ENCODE measurements at places on chromosomes 3 and 15.

DNA sequence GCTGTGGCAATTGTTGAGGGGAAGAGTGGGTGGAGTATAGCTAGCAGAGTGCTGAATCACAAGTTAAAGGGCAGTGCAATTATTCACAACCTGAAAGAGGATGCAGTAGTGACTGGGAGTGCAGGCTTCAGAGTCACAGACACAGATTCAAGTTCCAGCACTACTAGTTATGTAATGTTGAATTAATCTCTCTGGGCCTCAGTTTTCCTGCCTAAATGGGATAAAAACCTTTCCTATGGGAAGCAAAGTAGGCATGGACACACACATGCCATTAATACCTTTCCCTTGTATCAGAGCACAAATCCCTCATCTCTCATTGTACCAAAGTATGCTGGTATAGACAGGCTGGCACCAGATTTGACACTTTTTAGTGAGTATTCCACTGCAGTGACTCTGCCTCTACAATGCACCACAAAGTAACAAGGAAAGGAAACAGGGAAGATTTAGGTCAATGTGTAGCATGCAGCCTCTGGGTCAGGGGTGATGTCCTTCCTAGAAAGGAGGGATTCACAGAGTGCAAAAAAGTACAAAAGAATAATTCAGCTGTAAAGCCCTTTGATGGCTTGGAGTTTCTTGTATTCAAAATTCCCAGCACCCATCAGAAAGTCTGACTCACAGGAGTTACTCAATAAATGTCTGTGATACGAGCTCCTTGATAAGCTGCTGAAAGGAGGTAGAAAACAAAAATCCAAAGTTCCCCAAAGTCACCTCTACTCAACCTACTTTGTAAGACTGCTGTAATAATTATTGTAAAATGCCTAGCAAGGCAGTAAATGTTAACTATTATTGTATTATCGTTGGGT lies 507.5 kb upstream of the TGFBR2 start:
- DNase-seq, result peak; percentile 25

DNA sequence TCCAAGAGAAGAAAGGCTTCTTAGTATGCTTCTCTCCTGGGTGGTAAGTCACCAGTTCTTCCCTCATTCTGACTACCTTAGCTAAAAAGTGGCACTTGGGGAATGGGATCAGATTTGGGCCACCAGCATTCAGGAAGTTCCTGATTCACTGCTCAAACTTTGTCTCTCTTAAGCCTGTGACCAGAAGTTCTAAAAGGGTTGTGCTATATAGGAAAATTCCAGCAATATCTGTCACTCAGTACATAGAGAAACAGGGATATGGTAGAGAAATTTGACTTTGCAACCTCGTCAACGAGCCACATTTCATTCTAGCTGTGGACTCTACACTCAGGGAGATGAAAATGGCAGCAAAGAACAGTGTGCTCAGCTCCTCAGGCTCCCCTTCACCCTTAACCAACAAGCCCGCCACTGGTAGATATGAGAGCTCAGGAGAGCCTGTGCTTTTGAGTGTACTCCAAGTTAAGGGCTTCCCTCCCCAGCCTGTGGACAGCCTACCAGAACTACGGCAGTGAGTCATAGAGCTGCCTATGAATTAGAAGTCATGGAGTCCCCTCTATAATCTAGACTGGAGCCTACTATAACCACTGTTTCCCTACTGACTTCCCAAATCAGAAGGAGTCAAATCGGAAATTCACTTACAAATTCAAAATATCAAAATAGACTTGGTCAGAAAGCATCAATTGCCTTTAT lies 52.6 kb upstream of the MYO5C start:
- DNase-seq, result no peak

DNA sequence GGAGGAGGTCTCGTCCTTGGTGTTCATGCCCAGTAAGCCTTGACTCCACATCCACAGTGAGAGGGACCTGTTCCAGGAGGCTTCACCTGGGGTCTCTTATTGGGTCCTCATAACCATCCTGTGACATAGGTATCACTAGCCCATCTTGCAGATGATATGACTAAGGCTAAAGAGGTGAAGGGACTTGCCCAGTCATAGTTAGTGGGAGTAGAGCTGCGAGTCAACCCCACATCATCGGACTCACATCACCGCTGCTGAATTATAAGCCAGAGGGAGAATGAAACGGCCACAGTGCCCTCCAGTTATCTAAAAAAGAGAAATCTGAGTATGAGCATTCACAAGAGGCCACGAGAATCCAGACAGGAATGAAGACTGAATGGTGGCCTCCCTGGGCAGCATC lies 66.0 kb downstream of the MESD start:
- no peak for DNase-seq

GRCh38 chr15:44501768-44502366 lies 35.1 kb upstream of the EIF3J start:
- peak; percentile 16 for DNase-seq

DNA sequence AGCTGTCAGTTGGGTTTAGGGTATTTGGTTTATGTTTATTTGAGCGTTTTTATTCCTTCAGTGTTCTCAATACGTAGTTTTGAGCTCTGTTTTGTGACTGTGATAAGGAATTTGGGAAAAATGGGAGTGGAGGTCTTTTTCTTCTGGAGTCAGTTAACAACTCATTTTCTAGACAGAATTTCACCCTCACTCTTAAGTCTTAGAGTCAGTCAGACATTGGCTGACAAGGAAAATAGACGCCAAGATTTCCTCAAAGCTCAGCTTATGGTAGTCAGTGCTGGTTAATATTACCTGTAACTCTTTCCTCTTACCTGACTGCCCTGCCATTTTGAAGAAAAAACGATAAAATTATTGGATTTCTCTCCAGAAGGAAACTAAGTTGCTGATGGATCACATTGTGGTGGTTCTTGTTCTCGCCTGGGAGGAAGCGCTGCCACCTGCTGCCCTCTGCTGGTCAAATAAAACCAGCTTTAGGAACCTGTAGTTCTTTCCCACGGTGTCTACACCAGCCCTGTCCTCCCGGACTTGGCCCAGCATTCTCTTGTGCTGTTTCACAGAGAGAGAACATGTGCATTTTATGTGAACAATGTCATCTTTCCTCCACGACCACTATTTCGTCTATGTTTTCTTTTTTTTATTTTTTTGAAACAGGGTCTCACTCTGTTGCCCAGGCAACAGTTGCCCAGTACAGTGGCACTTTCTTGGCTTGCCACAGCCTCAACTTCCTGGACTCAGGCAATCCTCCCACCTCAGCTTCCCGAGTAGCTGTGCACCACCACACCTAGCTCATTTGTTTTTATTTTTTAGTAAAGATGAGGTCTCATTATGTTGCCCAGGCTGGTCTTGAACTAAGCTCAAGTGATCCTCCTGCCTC lies 41.4 kb upstream of the UMPS start:
- peak; percentile 88 for DNase-seq

DNA sequence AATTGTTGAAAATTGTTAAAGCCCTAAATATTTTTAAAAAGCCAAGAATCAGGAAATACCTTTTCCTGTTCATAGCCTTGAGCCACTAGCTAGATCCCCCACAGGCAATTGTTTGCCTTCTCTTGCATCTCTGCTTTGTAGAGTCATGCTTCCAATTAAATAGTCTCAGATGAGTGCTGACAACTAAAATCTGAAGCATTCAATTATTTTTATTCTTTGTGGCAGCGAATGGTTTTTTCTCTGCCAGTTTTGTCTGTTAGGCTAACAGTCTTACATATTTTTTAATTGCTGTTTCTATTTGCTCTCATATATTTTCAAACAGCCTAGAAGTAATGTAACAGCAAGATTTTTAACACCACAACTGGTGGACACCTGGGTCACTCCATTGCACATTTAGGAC lies 277.1 kb upstream of the GBE1 start:
- DNase-seq, result no peak

DNA sequence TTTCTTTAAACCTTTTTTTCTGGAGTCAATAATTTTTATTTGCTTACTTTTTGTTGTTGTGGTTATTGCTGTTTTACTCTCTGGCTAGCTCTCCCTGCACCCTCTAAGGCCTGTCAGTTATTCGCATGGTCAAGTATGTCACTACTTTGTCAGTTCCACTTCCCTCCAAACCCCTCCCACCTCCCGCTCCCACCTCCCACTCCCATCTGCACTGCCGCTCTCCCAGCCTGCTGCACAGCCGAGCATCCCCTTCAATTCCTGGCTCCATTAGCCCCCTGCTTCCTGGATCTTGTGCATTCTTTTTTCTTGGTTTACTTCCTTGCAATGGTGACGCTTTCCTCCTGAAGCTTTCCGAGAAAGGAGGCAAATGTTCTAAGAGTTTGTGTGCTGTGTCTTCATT lies 218.0 kb downstream of the XXYLT1 start:
- DNase-seq, result no peak

DNA sequence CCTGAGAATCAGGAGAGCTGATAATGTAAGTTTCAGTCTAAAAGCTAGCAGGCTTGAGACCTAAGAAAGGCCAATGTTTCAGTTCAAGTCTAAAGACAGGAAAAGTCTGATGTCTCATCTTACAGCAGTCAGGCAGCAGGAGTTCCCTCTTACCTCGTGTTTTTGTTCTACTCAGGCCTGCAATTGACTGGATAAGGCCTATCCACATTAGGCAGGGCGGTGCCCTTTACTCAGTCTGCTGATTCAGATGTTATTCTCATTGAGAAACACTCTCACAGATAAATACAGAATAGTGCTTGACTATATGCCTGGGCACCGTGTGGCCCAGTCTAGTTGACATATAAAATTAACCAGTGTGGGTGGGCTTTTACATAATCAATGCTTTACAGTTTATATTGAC lies 122.4 kb downstream of the NR1D2 start:
- DNase-seq, result no peak

DNA sequence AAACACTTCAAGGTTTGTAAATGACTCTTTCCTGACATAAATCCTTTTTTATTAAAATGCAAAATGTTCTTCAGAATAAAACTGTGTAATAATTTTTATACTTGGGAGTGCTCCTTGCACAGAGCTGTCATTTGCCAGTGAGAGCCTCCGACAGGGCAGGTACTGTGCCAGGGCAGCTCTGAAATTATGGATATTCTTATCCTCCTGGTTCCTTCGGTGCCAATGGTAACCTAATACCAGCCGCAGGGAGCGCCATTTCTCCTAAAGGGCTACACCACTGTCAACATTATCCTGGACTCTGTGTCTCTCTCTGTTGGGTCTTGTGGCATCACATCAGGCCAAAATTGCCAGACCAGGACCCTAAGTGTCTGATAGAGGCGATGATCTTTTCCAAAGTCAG lies 33.0 kb downstream of the CHDH start:
- no peak for DNase-seq

DNA sequence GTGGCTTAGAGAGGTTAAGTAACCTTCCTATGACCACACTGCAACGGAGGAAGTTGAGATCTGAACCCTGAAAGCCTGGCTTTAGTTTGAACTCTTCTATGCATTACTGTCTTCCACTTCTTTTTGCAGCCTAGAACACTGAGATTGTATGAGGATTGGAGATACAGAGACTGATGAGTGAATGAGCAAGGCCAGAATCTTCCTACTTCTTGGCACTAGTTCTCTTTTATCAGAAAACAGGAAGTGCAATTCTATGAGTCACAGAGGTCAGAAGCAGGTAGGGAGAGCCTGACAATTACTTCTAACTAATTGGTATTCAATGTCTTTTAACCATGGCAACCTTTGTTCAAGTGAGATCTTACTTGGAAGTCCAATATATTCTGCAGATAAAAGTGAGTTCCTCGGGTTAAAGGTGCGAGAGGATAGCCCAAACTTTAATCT lies 219.0 kb downstream of the SHQ1 start:
- DNase-seq, result no peak

GRCh38 chr3:36908647-36909180 lies 36.1 kb downstream of the TRANK1 start:
- no peak for DNase-seq

GRCh38 chr3:15805756-15806266 lies 8.0 kb upstream of the ANKRD28 start:
- DNase-seq, result no peak

DNA sequence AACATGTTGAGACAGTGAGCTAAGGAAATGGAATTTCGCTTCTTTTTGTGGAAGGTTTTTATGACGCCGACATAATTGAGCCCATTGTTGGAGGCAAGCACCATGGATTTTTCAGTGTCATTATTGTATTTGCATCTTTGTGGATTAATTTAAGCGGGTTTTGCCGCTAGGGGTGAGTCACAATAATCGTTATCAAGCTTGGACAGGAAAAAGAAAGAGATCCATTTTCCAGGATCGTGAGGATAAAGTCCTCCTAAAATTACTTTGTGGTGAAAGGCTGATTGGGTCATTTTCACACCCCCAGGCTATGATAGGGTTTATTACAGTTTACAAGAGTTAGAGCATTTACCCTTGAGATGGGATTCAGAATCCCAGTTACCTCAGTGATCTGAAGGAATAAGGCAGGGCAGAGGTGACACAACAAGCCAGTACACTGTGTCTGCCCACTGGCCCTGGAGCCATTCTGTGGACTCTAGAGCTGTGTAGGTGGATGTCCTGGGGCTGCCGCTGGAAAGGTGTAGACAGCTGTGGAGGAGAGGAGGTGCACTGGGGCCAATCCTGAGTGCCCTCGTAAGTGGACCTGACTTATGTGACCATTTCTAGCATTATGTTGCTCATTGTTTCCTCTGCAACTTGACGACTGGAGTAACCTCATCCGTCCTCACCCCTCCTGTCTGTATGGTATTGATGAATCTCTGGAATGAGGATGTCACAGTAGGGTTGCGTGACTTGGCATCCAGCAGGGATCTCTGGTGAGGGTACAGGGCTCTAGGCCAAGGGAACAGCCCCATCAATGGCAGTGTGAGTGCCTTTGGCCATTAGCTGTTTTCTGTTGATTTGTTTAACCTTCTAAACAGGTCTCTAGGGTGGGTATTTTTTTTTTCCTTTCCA lies 370.1 kb downstream of the LRTM1 start:
- no peak for DNase-seq

DNA sequence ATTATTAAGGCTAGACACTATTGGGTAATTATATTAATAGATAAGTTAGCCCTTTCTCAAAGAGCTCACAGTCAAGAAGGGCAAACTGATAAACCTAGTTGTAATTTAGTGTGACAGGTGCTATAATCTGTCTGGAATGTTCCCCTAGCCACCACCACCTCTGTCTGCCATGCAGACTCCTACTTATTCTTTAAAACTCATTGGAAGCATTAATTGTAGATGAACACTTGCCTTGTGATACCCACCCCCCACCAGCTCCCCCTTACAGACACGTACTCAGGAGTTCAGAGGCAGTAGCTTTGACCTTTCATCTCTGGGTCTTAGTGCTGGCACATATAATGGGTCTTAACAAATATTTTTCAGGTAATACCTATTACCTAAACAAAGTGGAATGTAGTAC lies 195.9 kb downstream of the TP63 start:
- DNase-seq, result no peak

DNA sequence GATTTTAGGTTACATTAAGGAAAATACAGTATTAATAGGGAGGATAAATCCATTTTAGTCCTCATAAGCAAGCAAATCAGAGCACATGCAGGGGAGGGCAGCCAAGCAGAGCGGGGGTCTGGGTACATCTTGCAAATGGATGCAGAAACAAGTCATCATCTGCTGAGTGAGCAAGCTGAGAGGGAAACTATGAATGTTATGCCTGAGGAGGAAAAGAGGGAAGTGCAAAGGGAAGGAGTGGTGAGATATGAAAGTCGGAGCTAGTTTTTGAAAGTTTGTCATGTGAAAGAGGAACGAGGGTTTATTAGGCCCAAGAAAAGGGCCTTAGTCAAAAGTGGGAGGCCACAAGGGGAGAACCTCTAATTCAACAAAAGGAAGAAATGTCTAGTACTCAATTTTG lies 15.4 kb downstream of the PTX3 start:
- DNase-seq, result no peak

Data from AG08396 (cell line).